Left colon (tissue), 2 donors: ENCODE measurements at places on chromosomes 13 and 19. TPM values are rescaled to one million over a fixed set of nuclear protein-coding genes. Genes with fewer than 3 reads are reported as not detected.

Gene PLA2G4C
- total RNA-seq, result 9.3 TPM

Gene VSTM1
- not detected for total RNA-seq

Gene ZNF90
- 3.4 TPM for total RNA-seq

Gene S1PR5
- total RNA-seq, result 0.20 TPM

Gene LIM2
- not detected for total RNA-seq

Gene FAM216B
- not detected for total RNA-seq

Gene ATP4B
- not detected for total RNA-seq

Gene SPIB
- 48.2 TPM for total RNA-seq

Gene PGLYRP1
- not detected for total RNA-seq
